ENCODE measurements at places on chromosomes 13 and 19. TPM values are rescaled to one million over a fixed set of nuclear protein-coding genes. Genes with fewer than 3 reads are reported as not detected.

SDHAF1 gene
- total RNA-seq: 22.4 TPM

DNA sequence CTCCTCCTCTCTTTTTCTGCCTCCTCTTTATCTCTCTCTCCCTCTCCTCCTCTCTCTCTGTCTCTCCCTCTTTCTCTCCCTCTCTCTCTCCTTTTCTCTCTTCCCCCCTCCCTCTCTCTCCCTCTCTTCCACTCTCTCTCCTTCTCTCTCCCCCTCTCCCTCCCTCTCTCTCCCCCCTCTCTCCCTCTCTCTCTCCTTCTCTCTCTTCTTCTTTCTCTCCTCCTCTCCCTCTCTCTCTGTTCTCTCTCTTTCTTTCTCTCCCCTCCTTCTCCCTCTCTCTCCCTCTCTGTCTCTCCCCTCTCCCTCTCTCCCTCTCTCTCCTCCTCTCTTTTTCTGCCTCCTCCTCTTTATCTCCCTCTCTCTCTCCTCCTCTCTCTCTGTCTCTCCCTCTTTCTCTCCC, 197.4 kb downstream of the UQCRFS1 start:
- DNase-seq: no peak

DNA sequence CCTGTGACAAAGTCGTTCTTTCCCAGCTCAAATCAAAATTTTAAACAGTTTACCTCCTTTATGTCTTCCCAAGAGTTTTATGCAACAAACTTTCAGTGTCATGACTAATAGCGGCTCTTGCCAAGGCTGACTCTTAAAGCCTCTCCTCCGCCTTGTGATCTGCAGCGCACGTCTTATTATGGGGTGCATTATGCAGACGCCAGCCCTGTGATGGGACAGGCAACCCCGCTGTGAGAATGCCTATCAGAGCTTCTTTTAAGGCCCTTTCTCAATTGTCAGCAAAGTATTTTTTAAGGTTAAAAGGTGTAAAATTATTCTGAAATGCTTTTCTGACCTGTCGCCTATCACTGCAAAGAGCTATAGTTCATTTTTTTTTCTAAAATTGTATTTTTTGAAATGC, 152.8 kb downstream of the SOX1 start:
- DNase-seq: no peak

- DNase-seq: no peak
Observed at GRCh38 chr13:51767100-51767499, 36.9 kb downstream of the DHRS12 start.

ARRDC2 gene
- total RNA-seq: 15.5 TPM

GAPDHS gene
- not detected for total RNA-seq

GRCh38 chr13:21938636-21939035, 267.8 kb downstream of the FGF9 start:
- DNase-seq: no peak

GRCh38 chr13:44303681-44304432, 69.8 kb upstream of the SERP2 start:
- DNase-seq: no peak

KANK2 gene
- total RNA-seq: 32.9 TPM

- no peak for DNase-seq
Observed at GRCh38 chr19:51568456-51568855, 2.6 kb upstream of the ZNF175 start.

GRCh38 chr19:30228835-30229524, 143.2 kb upstream of the ZNF536 start:
- no peak for DNase-seq

DNA sequence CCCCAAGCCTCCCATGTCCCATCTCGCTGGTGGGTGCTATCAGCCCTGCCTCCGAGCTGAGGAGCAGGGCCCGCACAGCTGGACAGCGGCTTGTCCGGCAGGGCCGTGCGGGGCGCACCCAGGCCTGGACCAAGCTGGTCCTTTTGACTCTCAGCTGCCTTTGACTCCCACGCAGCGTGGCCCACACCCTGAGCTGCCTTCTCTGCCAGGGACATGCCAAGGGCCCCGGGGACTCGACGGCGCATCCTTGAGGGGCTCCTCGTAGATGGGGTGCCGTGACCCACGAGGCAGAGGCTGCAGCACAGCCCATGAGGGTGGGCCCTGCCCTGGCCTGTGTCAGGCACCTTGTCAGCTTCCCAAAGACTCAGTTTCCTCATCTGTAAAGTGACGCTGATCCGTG, 38.8 kb upstream of the F7 start:
- DNase-seq: no peak

DNA sequence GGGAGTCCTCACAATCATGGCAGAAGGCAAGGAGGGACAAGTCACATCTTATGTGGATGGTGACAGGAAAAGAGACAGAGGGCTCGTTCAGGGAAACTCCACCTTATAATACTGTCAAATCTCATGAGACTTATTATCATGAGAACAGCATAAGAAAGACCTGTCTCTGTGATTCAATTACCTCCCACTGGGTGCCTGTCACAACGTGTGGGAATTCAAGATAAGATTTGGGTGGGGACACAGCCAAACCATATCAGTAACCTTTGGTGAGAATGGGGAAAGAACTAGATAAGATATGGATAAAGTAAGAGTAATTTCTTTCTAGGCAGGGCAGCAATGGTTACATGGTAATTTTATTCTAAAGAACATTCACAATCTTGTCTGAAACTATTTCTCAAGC, 344.9 kb upstream of the KLF12 start:
- no peak for DNase-seq

ZNF98 gene
- total RNA-seq: 0.92 TPM

- no peak for DNase-seq
Observed at GRCh38 chr13:24746618-24747247, 17.2 kb upstream of the RNF17 start.

RYR1 gene
- total RNA-seq: 1.5 TPM

TEX26 gene
- total RNA-seq: not detected

DNA sequence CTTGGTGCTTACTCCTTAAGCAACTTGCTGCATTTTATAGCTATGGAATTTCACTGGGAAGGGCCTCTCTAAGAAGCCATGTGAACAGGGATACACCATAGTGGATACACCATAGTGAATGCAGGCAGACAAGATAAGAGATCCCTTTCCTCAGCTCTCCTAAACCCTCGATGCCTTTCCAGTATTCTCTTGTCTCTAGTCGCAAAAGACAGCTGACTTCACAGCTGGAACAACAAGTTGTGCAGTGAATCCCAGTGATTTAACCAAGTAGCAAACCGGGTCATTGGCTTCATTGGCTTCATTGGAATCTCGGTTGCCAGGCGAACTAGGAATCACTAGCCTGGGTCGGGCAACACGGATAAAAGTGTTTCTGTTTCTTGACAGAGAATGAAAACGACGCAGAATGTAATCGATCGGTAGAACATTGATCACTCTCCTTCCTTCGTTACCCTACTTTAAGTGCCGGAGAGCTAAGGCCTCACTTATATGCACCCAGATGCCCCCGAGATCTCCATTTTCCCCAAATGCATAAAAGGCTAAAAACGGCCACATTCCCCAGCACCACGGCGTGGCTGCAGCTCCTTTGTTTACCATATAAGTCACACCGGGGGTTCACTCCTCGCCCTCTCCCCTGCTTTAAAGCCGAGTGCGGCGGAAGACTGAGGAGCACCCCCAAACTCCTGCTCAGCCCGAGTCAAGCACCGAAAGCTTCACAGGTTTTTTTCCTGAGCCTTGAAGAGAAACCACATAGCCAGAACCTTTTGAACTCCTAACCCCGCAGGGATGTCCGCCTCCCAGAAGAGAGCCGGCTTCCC, 674 bp downstream of the TRPC4 start:
- DNase-seq: no peak

KIR2DL4 gene
- total RNA-seq: not detected

EVI5L gene
- total RNA-seq: 19.2 TPM

- DNase-seq: no peak
Observed at GRCh38 chr19:5932146-5932545, 18.1 kb downstream of the CAPS start.

DNA sequence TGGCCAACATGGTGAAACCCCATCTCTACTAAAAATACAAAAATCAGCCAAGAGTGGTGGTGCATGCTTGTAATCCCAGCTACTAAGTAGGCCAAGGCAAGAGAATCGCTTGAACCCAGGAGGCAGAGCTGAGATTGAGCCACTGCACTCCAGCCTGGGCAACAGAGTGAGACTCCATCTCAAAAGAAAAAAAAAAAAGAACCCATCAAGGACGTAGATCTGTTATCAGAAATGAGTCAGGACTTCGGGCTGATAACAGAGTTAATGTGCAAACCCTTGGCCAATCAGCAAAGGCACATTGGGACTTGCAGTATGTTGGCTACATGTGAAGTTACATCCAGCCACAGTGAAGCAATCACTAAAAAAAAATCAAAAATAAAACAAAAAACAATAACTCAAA, 4.8 kb upstream of the LGALS7B start:
- DNase-seq: no peak

- DNase-seq: peak; percentile 46
Observed at GRCh38 chr13:41603917-41604316, 146.6 kb downstream of the RGCC start.

GPR18 gene
- not detected for total RNA-seq

GRCh38 chr13:30058429-30058828, 208.0 kb upstream of the UBL3 start:
- DNase-seq: no peak

CTXN1 gene
- 71.2 TPM for total RNA-seq

CCDC70 gene
- not detected for total RNA-seq
